Osteoblast (primary cell): ENCODE measurements at places on chromosomes 4 and X.
A peak's percentile ranks its signal among the peaks of the same experiment; 100 is the strongest.

DNA sequence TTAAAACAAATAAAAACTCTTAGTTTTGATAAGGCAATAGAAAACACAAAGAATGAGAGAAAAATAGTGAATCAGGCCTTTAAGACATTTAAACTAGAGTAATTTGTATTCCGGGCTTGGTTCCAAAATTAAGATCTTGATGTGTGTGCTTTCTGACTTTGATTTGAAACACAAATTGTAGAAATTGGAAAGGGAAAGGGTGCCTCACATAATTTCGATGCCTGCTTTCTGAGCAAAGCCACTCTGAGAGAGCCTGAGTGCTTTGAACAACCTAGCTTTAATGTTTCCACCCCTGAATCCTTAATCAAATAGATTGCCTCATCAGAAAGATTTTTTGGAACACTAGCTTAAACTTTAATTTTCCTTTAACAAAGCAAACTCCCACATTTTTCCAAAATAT is 666.8 kb downstream of the PCDH18 start:
- DNase-seq, result no peak
- no peaks in the 10 kb centered on the region for H3K27me3 ChIP-seq
- no peaks in the 10 kb centered on the region for H3K4me1 ChIP-seq
- no peak overlapping the region for H3K4me3 ChIP-seq

GRCh38 chr4:118898684-118899138 is 10.1 kb downstream of the SYNPO2 start:
- H3K27ac ChIP-seq, result no peak overlapping the region
- no peak for DNase-seq
- no peak overlapping the region for H3K4me3 ChIP-seq
- H3K4me1 ChIP-seq, result no peaks in the 10 kb centered on the region
- no peaks in the 10 kb centered on the region for H3K36me3 ChIP-seq
- no peaks in the 10 kb centered on the region for H3K27me3 ChIP-seq

DNA sequence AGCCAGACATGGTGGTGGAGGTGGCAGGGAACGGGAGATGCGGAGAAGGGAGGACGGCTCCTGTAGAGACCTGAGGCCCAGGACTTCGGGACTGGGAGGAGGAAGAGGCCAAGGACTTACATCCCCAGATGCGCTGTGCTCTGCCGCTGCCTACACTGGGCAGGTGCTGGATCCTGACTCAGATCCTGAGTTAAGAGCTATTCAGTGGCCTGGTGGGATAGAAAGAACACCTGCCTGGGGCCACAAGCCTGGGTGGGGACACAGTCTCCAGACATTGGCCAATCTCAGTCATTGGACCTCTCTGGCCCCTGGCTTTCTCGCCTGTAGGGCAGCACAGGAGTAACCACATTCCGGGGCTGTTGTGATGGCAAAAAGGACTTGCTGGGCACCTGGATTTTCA is 10.9 kb upstream of the MSX1 start:
- peaks cover 2% of the 10 kb centered on the region for H3K27me3 ChIP-seq
- H3K4me1 ChIP-seq, result peaks cover 13% of the 10 kb centered on the region
- no peak for DNase-seq

DNA sequence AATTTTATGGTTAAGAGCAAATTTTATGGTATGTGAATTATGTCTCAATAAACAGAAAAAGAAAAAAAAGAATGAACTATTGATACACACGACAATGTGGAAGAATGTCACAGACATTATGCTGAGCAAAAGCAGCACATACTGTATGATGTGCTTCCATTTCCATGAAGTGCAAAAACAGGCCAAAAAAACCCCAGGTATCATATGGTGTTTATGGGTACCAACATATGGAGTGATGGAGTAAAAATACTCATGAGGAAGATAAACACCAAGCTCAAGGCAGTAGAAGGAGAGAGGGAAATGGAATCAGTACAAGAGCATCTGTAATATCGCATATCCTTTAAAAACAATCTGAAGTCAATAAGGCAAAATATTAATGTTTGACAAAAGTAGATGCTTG is 4.2 kb upstream of the GATA1 start:
- H3K4me3 ChIP-seq, result no peak overlapping the region
- no peaks in the 10 kb centered on the region for H3K27me3 ChIP-seq
- H3K36me3 ChIP-seq, result no peaks in the 10 kb centered on the region
- no peak for DNase-seq

DNA sequence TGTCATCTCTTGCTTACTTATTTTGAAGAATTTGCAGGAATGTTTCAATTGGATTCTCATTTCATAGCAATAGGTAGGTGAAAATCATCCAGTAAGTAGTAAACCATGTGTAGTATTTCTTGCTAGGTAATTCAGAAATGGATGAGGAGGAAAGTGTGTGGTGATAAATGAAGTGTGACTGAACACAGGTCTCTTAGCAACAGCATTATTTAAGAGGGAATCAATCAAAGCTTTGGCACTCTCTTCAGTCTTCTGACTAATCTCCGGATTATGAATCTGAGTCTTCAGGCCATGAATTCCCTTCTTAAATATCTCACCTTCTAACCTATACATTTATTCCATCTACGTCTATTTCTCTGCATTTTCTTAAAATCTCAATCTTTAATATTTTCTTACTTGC is 55.8 kb upstream of the ARHGAP24 start:
- H3K36me3 ChIP-seq, result no peaks in the 10 kb centered on the region
- DNase-seq, result no peak
- H3K27ac ChIP-seq, result no peak overlapping the region
- no peaks in the 10 kb centered on the region for H3K4me1 ChIP-seq
- H3K4me3 ChIP-seq, result no peak overlapping the region

DNA sequence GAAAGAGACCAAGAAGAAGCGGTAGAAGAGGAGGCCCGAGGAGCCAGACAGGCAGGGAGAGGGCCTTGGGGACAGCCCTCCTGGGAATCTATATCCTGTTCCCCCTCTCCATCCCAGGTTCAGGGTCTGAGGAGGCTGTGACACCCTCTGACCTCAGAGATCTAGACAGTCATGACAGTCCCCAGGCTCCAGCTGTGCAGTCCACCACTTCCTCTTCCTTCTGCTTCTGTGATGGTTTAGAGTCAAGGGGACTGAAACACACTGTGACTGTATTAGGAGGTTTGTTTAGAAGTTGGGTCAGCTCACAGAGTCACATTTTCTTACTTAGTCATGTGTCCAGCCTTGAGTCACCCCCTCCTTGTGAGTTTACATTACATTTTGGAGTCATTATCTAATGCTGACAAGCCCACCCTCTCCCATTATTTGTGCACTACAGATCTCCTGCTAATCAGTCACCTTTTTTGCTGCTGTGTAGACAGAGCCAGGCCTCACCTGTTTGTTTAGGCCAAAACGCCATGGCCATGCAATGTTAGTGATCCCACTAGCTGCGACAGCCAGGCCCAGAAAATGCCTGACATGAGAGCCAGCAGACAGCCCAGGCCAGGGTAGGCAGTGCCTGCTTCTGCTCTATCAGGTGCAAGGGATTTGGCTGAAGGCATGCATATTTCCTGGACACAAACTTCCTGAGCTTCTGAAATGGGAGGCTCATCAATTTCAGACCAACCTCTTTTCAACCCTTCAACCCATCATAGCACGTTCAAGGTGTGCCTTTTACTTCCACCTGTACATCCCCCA is 26.0 kb downstream of the MANBA start:
- no peaks in the 10 kb centered on the region for H3K36me3 ChIP-seq
- H3K4me1 ChIP-seq, result peaks cover 9% of the 10 kb centered on the region
- no peak overlapping the region for H3K4me3 ChIP-seq
- H3K27me3 ChIP-seq, result no peaks in the 10 kb centered on the region

DNA sequence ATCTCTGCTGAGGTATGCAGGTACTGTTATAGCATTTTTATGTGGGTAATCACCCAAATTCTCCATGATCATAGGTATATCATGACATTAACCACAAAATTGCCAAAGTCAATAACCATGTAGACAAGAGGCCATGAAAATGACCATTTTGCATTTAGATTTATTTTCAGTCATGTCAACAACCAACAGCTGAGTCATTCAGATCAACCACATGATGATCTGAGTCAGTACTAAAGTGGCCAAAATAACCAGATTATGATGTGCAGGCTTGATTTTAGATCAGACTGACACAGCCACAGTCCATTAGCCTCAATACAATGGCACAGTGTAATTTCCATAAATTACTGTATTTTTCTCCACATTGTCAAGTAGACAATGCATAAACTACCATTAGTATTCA is 240.5 kb downstream of the GRIA3 start:
- H3K36me3 ChIP-seq, result no peaks in the 10 kb centered on the region
- no peaks in the 10 kb centered on the region for H3K27me3 ChIP-seq
- no peak for DNase-seq
- peak overlapping the region; percentile 32 for H3K27ac ChIP-seq
- H3K4me1 ChIP-seq, result peaks cover 20% of the 10 kb centered on the region

DNA sequence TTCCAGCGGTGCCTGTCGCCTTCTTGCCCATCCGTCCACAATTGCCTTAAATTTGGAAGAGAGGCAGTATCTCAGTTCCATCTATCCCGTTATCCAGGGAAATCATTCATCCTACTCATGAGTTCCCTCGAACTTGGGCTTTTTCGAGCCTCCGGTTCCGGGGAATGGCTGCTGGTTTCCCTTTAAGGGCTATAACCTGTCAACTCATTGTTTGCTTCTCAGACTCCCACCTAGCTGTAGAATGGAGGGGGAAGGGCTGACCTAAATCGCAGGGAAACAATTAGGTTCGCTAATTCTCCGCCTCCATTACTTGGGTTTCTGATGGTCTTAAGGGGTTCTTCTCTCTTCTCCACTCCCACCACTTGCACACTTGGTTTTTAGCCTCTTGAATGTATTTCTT is 1.2 kb downstream of the UCHL1 start:
- H3K27ac ChIP-seq, result no peak overlapping the region
- H3K4me1 ChIP-seq, result peaks cover 7% of the 10 kb centered on the region
- H3K36me3 ChIP-seq, result no peaks in the 10 kb centered on the region
- H3K27me3 ChIP-seq, result peaks cover 24% of the 10 kb centered on the region
- no peak for DNase-seq

GRCh38 chr4:45646885-45647590 is 476.8 kb downstream of the GABRG1 start:
- no peak for DNase-seq
- no peak overlapping the region for H3K4me3 ChIP-seq
- H3K36me3 ChIP-seq, result no peaks in the 10 kb centered on the region
- no peaks in the 10 kb centered on the region for H3K27me3 ChIP-seq

DNA sequence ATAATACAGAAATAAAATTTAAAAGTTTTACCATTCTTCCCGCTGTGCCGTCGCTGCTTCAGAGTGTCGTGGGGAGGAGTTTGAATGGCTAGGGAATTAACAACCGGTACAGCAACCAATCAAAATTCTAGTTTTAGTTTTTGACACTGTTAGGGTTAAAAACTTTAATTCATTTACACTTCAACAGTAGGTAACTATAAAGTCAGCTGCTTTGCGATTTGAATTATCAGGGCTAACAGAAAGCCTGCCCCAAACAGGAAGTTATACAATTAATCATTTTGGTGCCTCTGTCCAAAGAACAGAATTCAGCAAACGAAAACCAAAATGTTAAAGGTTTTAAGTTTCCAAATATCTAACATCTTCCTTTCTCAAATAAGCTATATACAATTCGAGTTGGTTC is 2.3 kb downstream of the HNRNPD start:
- H3K4me3 ChIP-seq, result peak overlapping the region; percentile 93
- H3K4me1 ChIP-seq, result peaks cover 21% of the 10 kb centered on the region
- H3K27ac ChIP-seq, result peak overlapping the region; percentile 89
- peaks cover 18% of the 10 kb centered on the region for H3K36me3 ChIP-seq

- DNase-seq, result no peak
- H3K27ac ChIP-seq, result no peak overlapping the region
- H3K36me3 ChIP-seq, result no peaks in the 10 kb centered on the region
- H3K4me3 ChIP-seq, result no peak overlapping the region
- no peaks in the 10 kb centered on the region for H3K27me3 ChIP-seq
Measured at GRCh38 chr4:172838111-172838510, 330.5 kb upstream of the GALNT7 start.

- H3K4me3 ChIP-seq, result no peak overlapping the region
- peaks cover 5% of the 10 kb centered on the region for H3K27me3 ChIP-seq
- H3K27ac ChIP-seq, result no peak overlapping the region
- H3K4me1 ChIP-seq, result no peaks in the 10 kb centered on the region
Measured at GRCh38 chrX:132505116-132505515, 16.3 kb upstream of the MBNL3 start.

- H3K4me1 ChIP-seq, result peaks cover 32% of the 10 kb centered on the region
- no peaks in the 10 kb centered on the region for H3K27me3 ChIP-seq
- no peak for DNase-seq
- H3K36me3 ChIP-seq, result no peaks in the 10 kb centered on the region
- no peak overlapping the region for H3K4me3 ChIP-seq
Measured at GRCh38 chr4:84875636-84876371, 90.7 kb downstream of the WDFY3 start.

DNA sequence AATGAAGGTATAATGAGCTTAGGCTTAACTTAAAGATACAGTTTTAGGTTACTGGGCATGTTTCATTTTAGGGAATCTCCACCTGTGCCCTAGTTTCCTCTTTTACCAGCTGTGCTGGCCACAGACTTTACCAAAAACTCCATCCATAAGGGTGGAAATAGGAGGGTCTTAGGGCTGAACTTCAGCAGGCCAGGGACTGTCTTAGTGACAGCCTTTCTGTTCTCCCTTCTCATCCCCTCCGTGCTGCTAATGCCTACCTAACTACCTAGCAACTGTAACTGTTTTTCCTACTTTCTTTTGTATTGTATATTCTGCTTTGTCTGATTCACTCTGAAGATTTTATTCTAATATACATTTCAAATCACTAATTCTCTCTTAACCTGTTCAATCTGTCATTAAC is 1375.3 kb downstream of the PCDH18 start:
- H3K27ac ChIP-seq, result no peak overlapping the region
- no peak for DNase-seq
- no peaks in the 10 kb centered on the region for H3K4me1 ChIP-seq
- no peak overlapping the region for H3K4me3 ChIP-seq
- no peaks in the 10 kb centered on the region for H3K27me3 ChIP-seq

- no peaks in the 10 kb centered on the region for H3K27me3 ChIP-seq
- no peak overlapping the region for H3K27ac ChIP-seq
- peaks cover 7% of the 10 kb centered on the region for H3K4me1 ChIP-seq
- DNase-seq, result no peak
- H3K36me3 ChIP-seq, result no peaks in the 10 kb centered on the region
Measured at GRCh38 chr4:102007959-102008425, 217.5 kb downstream of the BANK1 start.

GRCh38 chr4:5964030-5964429 is 54.2 kb downstream of the C4orf50 start:
- DNase-seq, result no peak
- H3K27ac ChIP-seq, result no peak overlapping the region
- no peaks in the 10 kb centered on the region for H3K27me3 ChIP-seq
- H3K4me1 ChIP-seq, result no peaks in the 10 kb centered on the region

DNA sequence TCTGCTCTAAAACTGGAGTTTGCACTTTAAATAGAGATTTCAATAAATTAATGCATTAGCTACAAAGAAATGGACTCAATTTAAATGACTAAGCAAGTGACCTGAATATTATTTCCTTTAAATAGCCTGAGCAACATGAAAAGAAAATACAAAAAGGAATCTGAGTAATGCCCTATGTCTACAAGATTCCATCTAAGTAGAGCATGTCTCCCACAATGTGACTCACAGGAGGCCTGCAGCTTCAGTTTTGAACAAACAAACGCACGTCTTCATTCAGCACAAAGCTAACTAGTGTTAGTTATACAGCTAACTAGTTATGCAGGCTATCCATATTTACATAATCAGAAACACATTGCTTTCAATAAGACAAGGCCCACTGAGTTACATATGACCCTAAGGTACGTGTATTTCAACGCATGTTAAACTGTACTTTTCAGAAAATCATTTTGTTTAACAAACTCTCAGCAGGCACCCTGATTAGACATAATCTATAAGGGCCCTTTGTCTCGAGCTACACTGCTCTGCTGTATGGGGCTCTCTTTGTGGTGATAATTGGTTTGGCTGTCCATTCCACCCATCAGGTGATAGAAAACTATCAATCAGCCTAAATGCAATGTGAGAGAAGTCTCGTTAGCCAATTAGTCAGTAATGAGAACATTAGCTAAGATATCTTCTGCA is 116.5 kb downstream of the MAML3 start:
- peak overlapping the region; percentile 16 for H3K4me3 ChIP-seq
- no peaks in the 10 kb centered on the region for H3K27me3 ChIP-seq
- peak; percentile 87 for DNase-seq
